Memory B cell (primary cell): ENCODE measurements at places on chromosomes 3 and 15.

- H3K36me3 ChIP-seq, result peaks cover 43% of the 10 kb centered on the region
- H3K27me3 ChIP-seq, result no peaks in the 10 kb centered on the region
- no peaks in the 10 kb centered on the region for H3K4me1 ChIP-seq
Observed at GRCh38 chr15:42289166-42289565, 15.9 kb upstream of the TMEM87A start.

GRCh38 chr15:52184721-52185120, 6.5 kb downstream of the GNB5 start:
- no peak for DNase-seq
- peaks cover 17% of the 10 kb centered on the region for H3K4me1 ChIP-seq
- peaks cover 7% of the 10 kb centered on the region for H3K36me3 ChIP-seq
- no peak overlapping the region for H3K27ac ChIP-seq
- no peak overlapping the region for H3K4me3 ChIP-seq
- no peaks in the 10 kb centered on the region for H3K27me3 ChIP-seq

GRCh38 chr3:72176537-72177041, 391.6 kb upstream of the PROK2 start:
- peak; percentile 59 for DNase-seq
- H3K27me3 ChIP-seq, result peaks cover 27% of the 10 kb centered on the region
- H3K4me3 ChIP-seq, result peak overlapping the region; percentile 82
- H3K36me3 ChIP-seq, result no peaks in the 10 kb centered on the region
- H3K27ac ChIP-seq, result peak overlapping the region; percentile 89
- peaks cover 26% of the 10 kb centered on the region for H3K4me1 ChIP-seq

- H3K27ac ChIP-seq, result no peak overlapping the region
- H3K4me1 ChIP-seq, result no peaks in the 10 kb centered on the region
- H3K36me3 ChIP-seq, result no peaks in the 10 kb centered on the region
Observed at GRCh38 chr15:95895508-95895907, 435.0 kb upstream of the NR2F2 start.

- no peak overlapping the region for H3K27ac ChIP-seq
- peaks cover 27% of the 10 kb centered on the region for H3K36me3 ChIP-seq
- no peak for DNase-seq
- no peaks in the 10 kb centered on the region for H3K27me3 ChIP-seq
Observed at GRCh38 chr3:133588035-133588434, 14.5 kb downstream of the CDV3 start.

DNA sequence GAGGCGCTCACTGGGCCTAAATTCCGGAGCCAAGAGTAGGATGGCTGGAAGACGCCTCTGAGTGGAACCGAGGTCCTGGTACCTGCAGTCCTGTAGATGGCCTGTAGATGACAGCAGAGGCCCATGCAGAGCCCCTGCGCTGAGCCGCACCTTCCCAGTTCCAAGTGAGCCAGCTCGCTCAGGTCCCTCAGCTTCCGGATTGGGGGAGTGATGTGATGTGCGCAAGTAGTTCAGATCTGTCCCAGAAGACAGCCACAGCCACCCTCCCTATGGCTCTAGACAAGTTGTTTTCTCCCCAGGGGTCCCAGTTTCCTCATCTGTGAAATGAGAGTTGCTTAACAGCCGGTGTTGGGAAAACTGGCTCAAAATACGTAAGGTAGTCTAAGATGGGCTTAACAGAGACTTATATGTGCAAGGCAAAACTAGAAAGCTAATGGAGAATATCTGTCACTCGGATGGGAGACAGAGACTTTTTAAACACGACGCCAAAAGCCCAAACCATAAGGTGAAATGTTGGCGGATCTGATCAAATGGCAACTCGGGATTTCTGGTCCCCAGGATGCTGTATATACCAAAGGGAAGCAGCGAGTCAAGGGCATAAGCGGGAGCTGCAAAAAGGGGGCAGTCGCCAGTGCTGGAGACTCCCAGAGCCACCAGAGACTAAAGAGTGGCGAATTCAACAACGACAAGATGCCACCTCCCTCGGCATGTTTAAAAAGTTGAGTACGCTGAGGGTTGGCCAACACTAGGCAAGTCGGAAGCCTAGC, 765 bp upstream of the MAPKAPK3 start:
- peak overlapping the region; percentile 87 for H3K27ac ChIP-seq
- H3K27me3 ChIP-seq, result no peaks in the 10 kb centered on the region
- DNase-seq, result peak; percentile 79
- peak overlapping the region; percentile 95 for H3K4me3 ChIP-seq
- H3K4me1 ChIP-seq, result peaks cover 40% of the 10 kb centered on the region
- no peaks in the 10 kb centered on the region for H3K36me3 ChIP-seq

GRCh38 chr3:27509376-27509775, 25.2 kb upstream of the SLC4A7 start:
- no peak overlapping the region for H3K27ac ChIP-seq
- H3K36me3 ChIP-seq, result peaks cover 2% of the 10 kb centered on the region
- DNase-seq, result no peak
- no peaks in the 10 kb centered on the region for H3K4me1 ChIP-seq
- H3K4me3 ChIP-seq, result no peak overlapping the region

DNA sequence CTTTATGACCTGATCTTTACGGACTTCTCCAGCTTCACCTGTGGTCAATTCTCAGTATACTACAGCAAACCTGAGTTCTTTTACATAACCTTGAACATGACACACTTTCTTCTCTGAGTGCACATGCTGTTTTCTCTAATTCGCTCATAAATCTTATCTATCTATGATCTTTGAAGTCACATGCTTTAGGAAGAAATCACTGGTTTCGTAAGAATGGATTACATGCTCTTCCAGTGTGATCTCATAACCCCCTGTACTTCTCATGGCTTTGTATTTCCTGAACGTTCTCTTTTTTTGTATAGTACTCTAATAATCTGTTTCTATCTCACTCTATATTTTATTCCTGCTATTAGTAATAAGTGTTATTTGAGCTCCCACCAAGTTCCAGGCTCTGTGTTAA, 1165.2 kb downstream of the TBL1XR1 start:
- no peak overlapping the region for H3K4me3 ChIP-seq
- no peak for DNase-seq
- H3K27ac ChIP-seq, result no peak overlapping the region
- H3K27me3 ChIP-seq, result no peaks in the 10 kb centered on the region
- no peaks in the 10 kb centered on the region for H3K36me3 ChIP-seq
- H3K4me1 ChIP-seq, result no peaks in the 10 kb centered on the region

- no peaks in the 10 kb centered on the region for H3K36me3 ChIP-seq
Observed at GRCh38 chr3:189149203-189149602, 22.6 kb upstream of the TPRG1 start.

- H3K4me3 ChIP-seq, result no peak overlapping the region
- H3K36me3 ChIP-seq, result peaks cover 2% of the 10 kb centered on the region
- no peak overlapping the region for H3K27ac ChIP-seq
- peaks cover 11% of the 10 kb centered on the region for H3K4me1 ChIP-seq
- H3K27me3 ChIP-seq, result peaks cover 10% of the 10 kb centered on the region
- no peak for DNase-seq
Observed at GRCh38 chr3:187926620-187927019, 181.4 kb upstream of the BCL6 start.

GRCh38 chr15:60803059-60803458, 324.1 kb upstream of the ICE2 start:
- no peaks in the 10 kb centered on the region for H3K36me3 ChIP-seq
- no peak for DNase-seq
- H3K4me3 ChIP-seq, result no peak overlapping the region
- no peak overlapping the region for H3K27ac ChIP-seq

- peaks cover 28% of the 10 kb centered on the region for H3K27me3 ChIP-seq
- no peak overlapping the region for H3K27ac ChIP-seq
- H3K4me3 ChIP-seq, result no peak overlapping the region
- no peaks in the 10 kb centered on the region for H3K36me3 ChIP-seq
- H3K4me1 ChIP-seq, result no peaks in the 10 kb centered on the region
- DNase-seq, result no peak
Observed at GRCh38 chr3:64265646-64266045, 40.4 kb upstream of the PRICKLE2 start.

- peaks cover 30% of the 10 kb centered on the region for H3K4me1 ChIP-seq
- no peak for DNase-seq
- H3K27me3 ChIP-seq, result no peaks in the 10 kb centered on the region
- H3K27ac ChIP-seq, result peak overlapping the region; percentile 25
Observed at GRCh38 chr15:40306371-40306770, 1.4 kb downstream of the PLCB2 start.

GRCh38 chr3:160916472-160916871, 160.4 kb downstream of the PPM1L start:
- no peak overlapping the region for H3K27ac ChIP-seq
- H3K4me1 ChIP-seq, result no peaks in the 10 kb centered on the region
- peaks cover 3% of the 10 kb centered on the region for H3K36me3 ChIP-seq
- H3K4me3 ChIP-seq, result no peak overlapping the region
- H3K27me3 ChIP-seq, result no peaks in the 10 kb centered on the region
- no peak for DNase-seq

GRCh38 chr3:152309535-152310307, 41.0 kb downstream of the MBNL1 start:
- peaks cover 38% of the 10 kb centered on the region for H3K4me1 ChIP-seq
- peaks cover 10% of the 10 kb centered on the region for H3K36me3 ChIP-seq
- H3K27ac ChIP-seq, result peak overlapping the region; percentile 72
- no peak for DNase-seq
- no peaks in the 10 kb centered on the region for H3K27me3 ChIP-seq

GRCh38 chr3:43214616-43215015, 71.7 kb upstream of the SNRK start:
- H3K4me3 ChIP-seq, result no peak overlapping the region
- H3K27ac ChIP-seq, result no peak overlapping the region
- H3K4me1 ChIP-seq, result no peaks in the 10 kb centered on the region
- no peaks in the 10 kb centered on the region for H3K36me3 ChIP-seq
- DNase-seq, result no peak

- H3K4me1 ChIP-seq, result peaks cover 2% of the 10 kb centered on the region
- H3K27me3 ChIP-seq, result peaks cover 4% of the 10 kb centered on the region
- DNase-seq, result no peak
- H3K36me3 ChIP-seq, result no peaks in the 10 kb centered on the region
- H3K27ac ChIP-seq, result no peak overlapping the region
Observed at GRCh38 chr3:107082527-107082926, 294.7 kb upstream of the CCDC54 start.

DNA sequence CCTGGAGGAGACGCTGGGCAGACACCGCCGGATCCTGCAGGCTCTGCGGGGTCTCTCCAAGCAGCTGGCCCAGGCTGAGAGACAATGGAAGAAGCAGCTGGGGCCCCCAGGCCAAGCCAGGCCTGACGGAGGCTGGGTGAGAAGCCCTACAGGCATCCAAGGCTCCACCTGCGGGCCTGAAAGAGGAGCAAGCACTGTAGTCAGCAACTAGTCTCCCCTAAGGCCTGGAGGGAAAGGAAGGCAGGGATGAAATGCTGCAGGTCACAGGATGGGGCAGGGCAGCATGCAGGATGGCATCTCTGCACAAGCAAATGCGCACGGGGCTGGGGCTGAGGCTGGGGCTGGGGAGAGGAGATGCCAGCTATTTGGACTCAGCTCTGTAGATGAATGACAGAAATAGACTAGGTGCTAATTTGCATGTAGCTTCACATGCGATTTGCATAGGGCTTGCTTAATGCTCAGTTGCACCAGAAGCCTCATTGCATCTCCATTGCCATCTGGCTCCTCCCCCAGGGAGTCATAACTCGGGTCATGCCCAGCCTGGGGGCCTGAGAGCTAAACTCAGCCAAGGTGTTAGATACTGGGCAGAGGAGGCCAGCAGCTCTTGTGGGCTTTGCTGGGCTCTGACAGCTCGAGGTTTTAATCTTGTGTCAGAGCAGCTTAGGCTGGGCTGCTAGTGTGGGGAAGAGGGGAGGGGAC, 5.2 kb upstream of the CPLX3 start:
- H3K4me3 ChIP-seq, result peak overlapping the region; percentile 70
- no peak for DNase-seq
- peak overlapping the region; percentile 71 for H3K27ac ChIP-seq
- peaks cover 43% of the 10 kb centered on the region for H3K4me1 ChIP-seq
- no peaks in the 10 kb centered on the region for H3K36me3 ChIP-seq

GRCh38 chr3:9314796-9315195, 48.1 kb upstream of the THUMPD3 start:
- H3K4me1 ChIP-seq, result no peaks in the 10 kb centered on the region
- H3K36me3 ChIP-seq, result peaks cover 1% of the 10 kb centered on the region
- DNase-seq, result no peak
- H3K4me3 ChIP-seq, result no peak overlapping the region
- no peak overlapping the region for H3K27ac ChIP-seq
- peaks cover 8% of the 10 kb centered on the region for H3K27me3 ChIP-seq

DNA sequence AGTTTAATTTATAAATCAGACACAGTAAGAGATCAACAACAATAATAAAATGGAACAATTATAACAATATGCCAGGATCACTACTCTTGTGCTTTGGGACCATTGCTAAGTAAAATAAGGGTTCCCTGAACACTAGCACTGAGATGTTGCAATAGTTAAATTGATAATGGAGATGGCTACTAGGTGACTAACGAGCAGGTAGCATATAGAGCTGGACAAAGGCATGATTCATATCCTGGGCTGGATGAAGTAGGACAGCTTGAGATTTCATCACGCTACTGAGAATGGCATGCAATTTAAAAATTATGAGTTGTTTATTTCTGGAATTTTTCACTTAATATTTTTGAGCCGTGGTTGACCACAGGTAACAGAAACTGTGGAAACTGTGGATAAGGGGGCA, 20.7 kb upstream of the MYZAP start:
- H3K27ac ChIP-seq, result no peak overlapping the region
- no peak overlapping the region for H3K4me3 ChIP-seq
- DNase-seq, result no peak

DNA sequence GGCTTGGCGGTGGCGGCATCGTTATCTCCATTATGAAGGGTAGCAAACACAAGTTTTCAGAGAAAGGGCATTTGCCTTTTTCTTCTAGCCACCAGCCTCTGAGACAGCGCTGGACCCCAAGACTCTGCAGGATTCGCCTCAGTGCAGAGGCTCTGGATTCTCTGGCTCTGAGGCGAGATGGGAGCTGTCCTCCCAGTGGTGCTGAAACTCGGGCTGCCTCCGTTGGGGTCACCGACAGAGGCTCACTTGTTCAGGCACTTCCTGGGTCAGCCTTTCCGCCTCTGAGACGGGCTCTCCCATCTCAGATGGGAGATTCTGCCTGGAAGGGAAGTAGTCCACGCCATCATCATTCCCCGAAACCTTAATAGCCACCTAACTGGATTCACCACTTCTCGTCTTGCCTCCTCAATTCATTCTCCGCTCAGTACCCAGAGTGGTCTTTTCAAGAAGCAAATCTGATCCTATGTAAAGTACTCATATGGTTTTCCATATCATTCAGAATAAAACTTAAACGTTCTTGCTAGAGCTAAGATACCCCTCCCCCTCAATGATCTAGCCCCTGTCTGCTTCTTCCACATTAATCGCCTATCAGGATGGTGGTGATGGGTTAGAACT, 76.9 kb downstream of the RHCG start:
- H3K27ac ChIP-seq, result no peak overlapping the region
- peaks cover 13% of the 10 kb centered on the region for H3K27me3 ChIP-seq
- H3K4me1 ChIP-seq, result peaks cover 3% of the 10 kb centered on the region
- H3K36me3 ChIP-seq, result no peaks in the 10 kb centered on the region

DNA sequence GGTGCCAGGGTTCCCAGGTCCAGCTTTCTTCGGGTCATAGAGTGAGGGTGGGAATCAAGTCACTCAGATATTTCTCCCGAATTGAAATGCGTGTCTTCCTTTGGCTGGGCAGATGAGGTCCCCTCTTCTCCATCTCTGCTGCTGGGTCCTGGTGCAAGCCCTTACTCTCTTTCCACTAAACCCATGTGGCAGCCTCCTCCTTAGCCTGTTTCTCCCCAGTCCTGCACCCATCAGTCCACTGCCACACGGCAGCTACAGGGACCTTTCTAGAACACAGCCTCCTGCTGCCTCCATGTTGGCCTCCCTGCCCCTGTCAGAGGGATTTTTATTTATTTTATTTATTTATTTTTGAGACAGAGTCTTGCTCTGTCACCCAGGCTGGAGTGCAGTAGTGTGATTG, 237.4 kb upstream of the CTDSPL start:
- no peaks in the 10 kb centered on the region for H3K4me1 ChIP-seq
- H3K36me3 ChIP-seq, result no peaks in the 10 kb centered on the region
- peaks cover 10% of the 10 kb centered on the region for H3K27me3 ChIP-seq
- H3K27ac ChIP-seq, result no peak overlapping the region
- H3K4me3 ChIP-seq, result no peak overlapping the region
